ENCODE measurements at places on chromosomes 7 and 10.

GRCh38 chr7:38438970-38439369 is 165.5 kb upstream of the TARP start:
- DNase-seq: no peak

DNA sequence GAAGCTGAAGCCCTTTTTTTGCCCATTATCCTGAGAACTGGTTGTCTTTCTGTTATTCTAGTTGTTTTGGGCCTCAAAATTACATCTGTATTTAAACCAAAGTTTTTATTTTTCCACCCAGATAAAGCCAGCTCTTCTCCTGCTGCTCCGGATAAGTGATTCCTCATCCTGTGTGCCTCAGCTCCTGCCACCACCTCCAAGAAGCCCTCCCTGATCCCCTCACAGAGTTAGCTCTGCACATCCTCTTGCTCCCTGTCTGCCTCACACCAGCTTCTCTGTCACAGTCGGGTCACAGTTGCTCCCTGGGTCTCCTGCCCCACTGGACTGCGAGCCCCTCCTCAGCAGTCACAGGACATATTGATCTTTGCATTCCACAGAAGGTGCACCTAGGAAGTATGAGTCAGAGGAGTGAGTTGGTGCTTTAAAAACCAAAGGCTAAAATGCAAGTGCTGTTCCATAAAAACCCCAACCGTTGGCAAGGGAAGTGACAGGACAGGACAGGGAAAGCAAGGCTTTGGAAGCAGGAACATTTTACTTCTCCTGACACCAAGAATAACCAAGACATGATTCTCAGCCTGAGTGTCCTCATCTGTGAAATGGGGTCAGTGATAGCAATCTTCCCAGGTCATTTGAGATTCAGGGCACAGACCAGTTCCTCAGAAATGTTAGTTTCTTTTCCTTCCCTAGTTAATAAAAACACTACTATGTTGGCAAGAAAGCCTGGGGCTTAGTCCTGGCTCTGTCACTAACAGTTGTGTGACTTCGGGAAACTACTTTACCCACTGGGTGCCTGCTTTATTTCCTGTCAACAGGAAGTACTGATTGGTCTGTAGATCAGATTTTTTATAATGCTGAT is 36.5 kb upstream of the EEPD1 start:
- no peak for DNase-seq

DNA sequence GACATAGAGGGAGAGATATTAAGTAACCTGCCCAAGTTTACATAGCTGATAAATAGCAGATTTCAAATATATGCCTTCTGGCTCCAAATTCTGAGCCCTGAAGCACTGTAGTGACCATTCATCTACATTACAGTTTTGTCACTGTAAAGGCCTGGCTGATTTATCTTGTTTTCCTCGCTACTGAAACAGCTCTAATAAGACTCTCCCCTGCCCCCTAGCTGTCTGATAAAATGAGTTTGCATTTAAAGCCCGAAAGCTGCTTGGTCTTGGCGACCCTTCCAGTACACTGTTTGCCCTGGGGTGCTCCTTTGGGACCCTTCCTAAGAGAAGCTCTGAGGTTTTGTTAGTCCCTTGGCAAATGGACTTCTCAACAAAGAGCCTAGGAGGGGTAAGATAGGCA is 59.7 kb upstream of the RAB11FIP2 start:
- DNase-seq: no peak

DNA sequence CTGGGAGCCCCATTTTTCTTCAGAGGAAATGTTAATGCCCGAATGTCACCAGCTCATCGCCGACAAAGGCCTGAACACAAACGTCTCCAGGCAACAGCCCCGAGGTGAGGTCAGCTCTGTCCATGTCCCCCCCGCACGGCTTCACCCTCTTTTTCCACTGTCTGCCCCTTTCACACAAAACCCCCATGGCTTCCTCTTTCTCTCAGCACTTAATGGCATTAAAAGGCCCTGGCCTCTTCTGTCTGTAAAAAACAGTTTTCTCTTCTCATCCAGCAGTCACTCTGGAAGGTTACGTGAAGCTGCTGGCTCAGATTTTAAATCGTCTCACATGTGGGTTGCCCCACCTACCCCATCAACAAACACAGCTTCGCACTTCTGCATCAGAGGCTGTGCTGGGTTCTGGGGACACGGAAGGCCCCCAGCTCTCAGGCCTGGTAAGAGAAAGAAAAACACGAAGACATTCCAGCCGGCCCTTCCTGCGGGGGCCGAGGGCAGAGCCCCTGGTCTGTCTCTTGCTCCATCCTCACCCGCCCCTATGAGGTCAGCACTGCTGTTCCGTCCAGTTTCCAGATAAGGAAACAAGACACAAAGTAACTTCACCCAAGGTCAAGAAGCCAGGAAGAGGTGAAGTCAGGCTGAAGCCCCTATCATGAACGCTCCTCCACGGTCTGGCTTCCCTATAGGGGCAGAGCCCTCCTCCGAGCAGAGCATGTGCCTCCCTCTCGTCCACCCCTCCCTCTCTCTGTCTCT is 91.1 kb upstream of the PDGFA start:
- DNase-seq: no peak

- no peak for DNase-seq
These were observed 2.0 kb upstream of the SFTPA1 start for GRCh38 chr10:79608505-79609375.

DNA sequence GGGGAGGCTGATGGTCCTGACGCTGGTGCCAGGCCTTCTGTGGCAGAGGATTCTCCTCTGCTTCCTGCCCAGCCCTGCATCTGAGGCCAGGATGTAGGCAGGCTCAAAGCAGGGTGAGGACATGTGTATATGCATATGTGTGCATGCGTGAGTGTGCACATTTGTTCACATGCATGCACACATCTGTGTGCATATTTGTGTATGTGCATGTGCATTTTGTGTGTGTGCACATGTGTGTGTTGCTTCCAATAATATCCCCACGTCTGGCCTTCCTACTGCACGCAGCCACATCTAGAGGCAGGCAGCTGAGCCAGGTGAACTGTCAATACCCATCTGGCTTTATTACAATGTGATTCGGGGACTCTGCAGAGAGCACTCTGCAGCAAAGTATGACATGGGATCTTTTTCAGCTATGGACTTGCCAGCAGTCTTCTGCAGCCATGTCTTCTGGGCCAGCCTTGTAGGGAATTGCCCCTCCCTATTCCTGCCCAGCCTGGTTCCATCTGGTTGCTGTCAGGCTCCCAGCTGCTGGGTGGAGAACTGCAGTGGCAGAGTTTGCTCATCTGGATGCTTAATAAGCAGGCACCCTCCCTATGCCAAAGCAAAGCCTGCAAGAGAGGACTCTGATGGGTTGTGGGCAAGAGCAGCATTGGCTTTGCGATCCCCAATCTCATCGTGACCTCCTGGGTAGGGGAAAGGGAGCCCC is 140.7 kb downstream of the PFKFB3 start:
- no peak for DNase-seq

DNA sequence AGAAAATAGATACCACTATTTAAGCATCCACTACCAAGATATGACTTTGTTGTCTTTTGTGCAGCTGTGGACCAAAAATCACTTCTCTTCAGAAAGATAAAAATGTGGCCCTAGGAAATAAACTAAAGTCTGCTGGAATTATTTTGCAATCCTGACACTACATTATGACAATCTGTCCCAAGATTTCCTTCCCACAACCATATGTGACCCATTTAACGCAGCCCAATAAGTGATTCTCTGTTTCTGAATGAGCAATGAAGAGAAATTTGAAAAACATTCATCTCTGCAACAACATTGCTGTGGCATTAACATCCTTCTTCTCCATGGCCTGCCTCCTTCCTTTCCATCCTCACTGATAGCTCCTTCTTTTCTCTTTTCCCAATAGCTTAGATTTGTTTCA is 212.0 kb downstream of the TSPAN12 start:
- no peak for DNase-seq

- DNase-seq: no peak
These were observed at the start of gene RP9 for GRCh38 chr7:33109005-33109757. Gene RP9 (minus strand): TSS chr7:33109404. CDS start chr7:33109372, 32 bp downstream.

DNA sequence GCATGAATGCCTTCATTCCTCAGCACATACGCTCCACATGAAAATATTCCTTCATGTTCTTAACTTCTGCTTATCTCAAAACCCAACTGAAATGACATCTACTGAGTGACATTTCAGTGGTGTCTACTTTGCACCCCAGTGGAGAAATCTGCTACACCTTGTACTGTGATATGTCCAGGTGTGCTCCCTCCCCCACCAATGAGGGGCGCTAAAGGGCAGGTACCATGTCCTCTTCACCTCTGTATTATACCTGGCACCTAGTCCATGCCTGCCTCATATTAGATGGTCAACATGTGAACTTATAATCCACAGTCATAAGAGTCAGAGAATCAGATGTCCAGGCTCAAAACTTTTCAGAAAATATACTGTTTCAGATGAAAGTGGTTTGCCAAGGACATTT is 2.1 kb downstream of the PAXIP1 start:
- no peak for DNase-seq

- no peak for DNase-seq
These were observed 198.6 kb downstream of the TMEM178B start for GRCh38 chr7:141272417-141272816.

Measured in epithelial cell of proximal tubule (primary cell).